Activated T-cell treated with anti-CD3 and anti-CD28 coated beads for 4 hours (primary cell): ENCODE measurements at places on chromosomes 5 and 9.

DNA sequence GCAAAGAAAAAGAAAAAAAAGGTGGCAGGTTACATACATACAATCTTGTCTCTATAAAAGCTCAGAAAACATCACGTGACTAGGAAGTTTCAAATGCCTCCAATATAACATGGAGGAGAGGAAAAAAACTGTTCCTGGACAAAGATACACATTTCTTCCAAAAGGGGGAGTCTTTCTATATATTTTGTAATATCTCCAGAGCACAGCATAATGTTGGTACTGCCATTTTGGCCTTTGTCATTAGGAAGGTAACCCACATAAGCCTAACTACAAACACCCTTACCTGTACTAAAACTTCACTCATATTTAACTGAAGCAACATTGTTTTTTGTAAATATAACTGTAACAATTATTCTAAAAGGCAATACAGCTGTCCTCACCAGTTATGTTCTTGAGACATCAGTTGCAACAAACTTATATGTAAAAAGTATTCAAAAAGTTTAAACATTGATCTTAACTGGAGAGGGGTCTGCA lies 1.2 kb upstream of the BTF3 start:
- no peak for DNase-seq

DNA sequence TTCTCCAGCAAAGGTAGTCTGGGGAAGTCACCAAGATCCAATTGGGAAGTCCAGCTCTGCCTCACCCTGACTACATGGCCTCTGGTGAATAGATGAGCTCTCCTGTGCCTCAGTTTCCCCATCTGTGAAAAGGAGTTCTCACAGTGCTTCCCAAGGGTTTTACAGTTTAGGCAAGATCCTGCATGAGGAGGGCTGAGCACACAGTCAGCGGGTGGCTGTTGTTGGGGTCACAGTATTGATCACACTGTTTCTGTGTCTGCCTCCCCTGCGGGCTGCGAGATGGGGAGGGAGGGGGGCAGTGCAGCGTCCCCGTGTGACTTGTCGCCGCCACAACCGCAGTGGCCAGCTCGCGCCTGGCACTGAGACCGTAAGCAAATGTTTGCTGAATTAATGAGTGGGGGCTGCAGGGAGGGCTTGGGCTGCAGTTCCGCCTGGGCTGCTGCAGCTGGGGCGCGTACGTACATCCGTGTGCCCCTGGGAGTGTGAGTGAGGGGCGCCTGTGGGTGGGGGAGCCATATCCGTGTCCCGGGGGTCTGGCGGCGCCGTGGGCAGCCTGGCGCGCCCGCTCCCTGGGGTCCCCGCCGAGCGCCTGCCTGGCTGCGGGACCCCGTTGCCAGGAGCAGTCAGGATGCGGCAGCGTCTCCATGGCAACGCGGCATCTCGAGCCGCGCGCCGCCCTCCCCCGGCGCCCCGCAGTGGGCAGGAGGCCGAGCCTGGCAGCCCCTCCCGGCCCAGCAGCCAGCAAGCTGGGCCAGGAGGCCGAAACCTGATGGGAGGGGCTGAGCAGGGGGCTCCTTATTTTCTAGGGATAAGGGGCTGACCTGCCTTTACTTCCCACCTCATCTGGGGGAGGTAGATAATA lies 31.4 kb upstream of the PSD2 start:
- no peak for DNase-seq

- DNase-seq, result no peak
Measured at GRCh38 chr5:78591138-78591612, 57.4 kb downstream of the LHFPL2 start.

DNA sequence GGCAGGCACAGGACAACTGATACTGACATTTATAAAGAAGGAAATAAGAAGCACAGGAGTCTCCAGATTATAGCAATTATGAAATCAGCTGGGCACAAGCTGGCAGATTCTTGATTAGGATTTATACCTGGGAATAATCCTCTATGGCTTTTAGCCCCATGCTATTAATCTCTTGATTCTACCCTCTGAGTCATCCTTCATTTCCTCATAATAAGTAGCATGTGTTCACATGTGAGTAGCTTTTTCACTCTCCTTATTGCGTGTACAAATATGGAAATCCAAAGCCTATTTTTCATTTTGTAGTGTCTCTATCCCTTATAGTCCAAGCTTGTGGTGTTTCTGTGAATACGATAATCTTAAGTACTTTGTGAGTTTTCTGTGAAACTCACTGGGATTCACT lies 185.0 kb upstream of the PRLR start:
- no peak for DNase-seq

GRCh38 chr5:161078793-161079192 lies 226.8 kb upstream of the ATP10B start:
- no peak for DNase-seq

GRCh38 chr9:109791003-109791677 lies 11.1 kb downstream of the PALM2AKAP2 start:
- DNase-seq, result no peak

- DNase-seq, result no peak
Measured at GRCh38 chr5:9617221-9617620, 12.9 kb downstream of the TAS2R1 start.
